Spinal cord (tissue), 10 donors: ENCODE measurements at places on chromosomes 11 and 22.

GRCh38 chr11:7936615-7937014 is 4.9 kb downstream of the OR10A3 start:
- H3K27ac ChIP-seq = no peak overlapping the region
- H3K4me1 ChIP-seq = no peaks in the 10 kb centered on the region
- H3K4me3 ChIP-seq = no peak overlapping the region
- no peak for DNase-seq
- H3K27me3 ChIP-seq = no peaks in the 10 kb centered on the region

- no peaks in the 10 kb centered on the region for H3K27me3 ChIP-seq
- DNase-seq = no peak
- H3K36me3 ChIP-seq = no peaks in the 10 kb centered on the region
- no peak overlapping the region for H3K4me3 ChIP-seq
- H3K27ac ChIP-seq = no peak overlapping the region
These were observed 25.7 kb downstream of the KCNQ1 start for GRCh38 chr11:2470495-2470894.

GRCh38 chr22:20752104-20752741 is 21.7 kb upstream of the SERPIND1 start:
- H3K27ac ChIP-seq = no peak overlapping the region
- peaks cover 20% of the 10 kb centered on the region for H3K4me1 ChIP-seq
- no peak overlapping the region for H3K4me3 ChIP-seq

DNA sequence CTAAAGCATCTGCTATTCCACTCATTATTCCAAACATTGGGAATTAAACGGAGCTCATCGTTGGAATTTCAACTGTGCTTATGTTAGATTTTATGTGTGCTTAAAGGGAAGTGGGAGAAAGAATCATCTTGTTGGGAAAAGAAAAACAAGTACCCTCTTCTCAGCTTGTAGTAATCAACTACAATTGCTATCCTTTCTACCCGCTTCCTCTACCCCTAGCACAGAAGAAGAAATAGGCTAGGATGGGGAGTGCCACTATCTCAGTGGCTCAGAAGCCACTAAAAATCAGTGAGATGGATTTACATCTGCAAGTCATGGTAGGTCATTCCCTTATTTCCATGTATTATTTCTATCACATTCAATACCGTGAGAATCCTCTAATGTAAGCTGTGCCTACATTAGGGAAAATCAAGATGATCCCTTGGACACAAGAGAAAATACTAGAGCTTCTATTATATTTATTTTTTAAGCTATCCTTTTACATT is 97.9 kb upstream of the CD44 start:
- no peaks in the 10 kb centered on the region for H3K27me3 ChIP-seq
- H3K27ac ChIP-seq = no peak overlapping the region
- DNase-seq = no peak
- H3K4me1 ChIP-seq = no peaks in the 10 kb centered on the region

- no peak overlapping the region for H3K4me3 ChIP-seq
- no peak for DNase-seq
- no peaks in the 10 kb centered on the region for H3K27me3 ChIP-seq
- H3K27ac ChIP-seq = no peak overlapping the region
- no peaks in the 10 kb centered on the region for H3K4me1 ChIP-seq
These were observed 276.2 kb downstream of the C11orf87 start for GRCh38 chr11:109698237-109698636.

GRCh38 chr11:44568331-44568657 is 2.8 kb downstream of the CD82 start:
- H3K27me3 ChIP-seq = no peaks in the 10 kb centered on the region
- H3K27ac ChIP-seq = no peak overlapping the region
- no peak overlapping the region for H3K4me3 ChIP-seq
- H3K36me3 ChIP-seq = no peaks in the 10 kb centered on the region

DNA sequence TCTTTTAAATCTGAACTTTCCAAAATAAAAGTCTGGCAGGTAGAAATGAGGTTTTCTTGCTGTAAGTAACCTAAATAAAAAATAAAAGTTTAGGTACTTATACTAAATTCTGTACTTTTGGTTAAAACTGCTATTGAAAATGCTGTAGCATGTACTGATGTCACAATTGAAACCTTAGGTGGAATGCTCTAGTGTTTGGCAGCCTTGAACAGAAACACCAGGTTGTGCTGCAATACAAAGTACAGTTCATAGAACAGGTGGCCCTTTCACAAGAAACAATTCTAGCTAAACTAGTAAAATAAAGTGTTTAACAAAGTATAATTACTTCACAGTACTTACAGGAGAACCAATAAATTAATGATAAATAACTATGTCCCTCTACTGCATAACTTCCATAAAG is 25.1 kb downstream of the NPAT start:
- H3K27ac ChIP-seq = no peak overlapping the region
- H3K36me3 ChIP-seq = peaks cover 21% of the 10 kb centered on the region
- H3K4me1 ChIP-seq = no peaks in the 10 kb centered on the region
- no peak for DNase-seq

DNA sequence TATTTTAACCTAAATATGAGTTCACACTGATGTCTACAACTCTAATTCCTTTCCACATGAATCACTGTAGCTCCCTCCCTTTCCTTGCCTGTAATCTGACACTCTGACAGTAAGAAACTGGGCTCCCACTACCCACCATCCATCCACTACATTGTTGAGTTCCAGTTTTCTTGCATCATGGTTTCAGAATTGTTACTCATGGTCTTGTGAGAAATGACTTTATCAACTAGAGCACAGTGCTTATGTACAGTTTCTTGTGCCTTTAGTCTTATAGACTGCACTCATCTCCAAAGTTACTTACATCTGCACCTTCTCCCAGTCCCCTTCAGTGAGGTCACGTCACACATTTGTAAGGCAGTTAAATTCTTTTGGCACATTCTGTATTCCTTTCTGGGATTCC is 78.6 kb downstream of the RTL6 start:
- no peak for DNase-seq
- H3K27ac ChIP-seq = no peak overlapping the region
- H3K36me3 ChIP-seq = no peaks in the 10 kb centered on the region

DNA sequence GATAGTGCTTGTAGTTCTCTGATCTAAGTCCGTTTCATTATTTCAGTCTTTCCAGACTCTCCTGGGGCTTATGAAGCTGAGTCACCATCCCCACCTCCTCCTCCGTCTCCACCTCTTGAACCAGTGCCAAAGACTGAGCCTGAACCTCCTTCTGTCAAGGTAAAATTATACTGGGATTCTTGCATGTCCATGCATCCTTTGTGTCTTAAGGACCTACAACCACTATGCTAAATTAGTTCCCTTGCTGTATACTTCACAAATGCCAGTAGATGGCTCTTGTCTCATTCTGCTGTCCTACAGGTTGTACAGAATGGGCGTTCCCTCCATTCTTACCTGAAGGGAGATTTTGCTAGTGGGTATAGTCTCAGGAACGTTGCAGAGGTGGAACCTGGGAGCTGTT is 42.2 kb downstream of the POLD3 start:
- no peak overlapping the region for H3K27ac ChIP-seq
- DNase-seq = no peak
- H3K36me3 ChIP-seq = peaks cover 8% of the 10 kb centered on the region
- H3K4me1 ChIP-seq = no peaks in the 10 kb centered on the region
